ENCODE measurements at places on chromosomes 4 and X.

DNA sequence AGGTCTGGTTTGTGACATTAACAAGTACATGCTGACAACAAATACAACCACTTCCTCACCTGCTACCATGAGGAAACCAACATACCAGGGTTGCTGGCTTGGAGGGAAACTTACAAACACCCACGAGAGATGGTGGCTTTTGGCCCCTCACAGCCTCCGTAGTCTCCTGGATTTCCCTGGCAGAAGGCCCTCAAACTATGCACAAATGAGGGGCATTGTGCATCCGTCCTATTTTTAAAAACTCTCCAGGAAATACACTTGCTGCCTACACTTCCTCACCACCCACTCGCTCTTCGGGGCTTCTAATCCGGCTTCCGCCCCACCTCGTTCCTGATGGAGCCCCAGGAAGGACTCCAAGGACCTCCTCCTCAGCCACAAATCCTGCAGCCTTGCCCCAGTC lies 355.0 kb upstream of the GATB start:
- no peak for DNase-seq

DNA sequence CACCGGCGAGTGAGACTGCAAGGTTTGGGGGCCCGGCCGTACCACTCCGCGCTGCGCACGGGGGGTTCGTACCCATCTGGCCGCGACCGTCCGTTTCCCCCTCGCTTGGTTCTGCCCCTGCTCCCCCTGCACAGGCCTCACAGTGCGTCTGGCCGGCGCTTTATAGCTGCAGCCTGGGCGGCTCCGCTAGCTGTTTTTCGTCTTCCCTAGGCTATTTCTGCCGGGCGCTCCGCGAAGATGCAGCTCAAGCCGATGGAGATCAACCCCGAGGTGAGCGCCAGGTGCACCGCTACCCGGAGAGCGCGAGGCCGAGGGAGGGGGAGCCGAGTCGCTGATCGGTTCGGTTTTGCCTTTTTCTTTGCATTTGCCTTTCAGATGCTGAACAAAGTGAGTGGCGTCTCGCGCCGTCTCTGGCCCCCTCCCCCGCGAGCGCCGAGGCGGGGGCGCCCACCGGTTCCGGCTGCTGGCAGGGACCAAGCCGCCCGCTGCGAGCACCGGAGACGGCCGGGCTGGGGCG lies at the start of gene UCHL1:
UCHL1 (plus strand) TSS at position 189 of the 517 bp plus-strand sequence; CDS start at position 238, 49 bp downstream.
- DNase-seq, result no peak

- DNase-seq, result no peak
These were observed 549.0 kb upstream of the MAGEB2 start for GRCh38 chrX:29666366-29666765.

- no peak for DNase-seq
These were observed 34.9 kb upstream of the CRMP1 start for GRCh38 chr4:5927747-5928146.

- no peak for DNase-seq
These were observed 3.4 kb upstream of the SLC39A8 start for GRCh38 chr4:102348701-102349100.

- no peak for DNase-seq
These were observed 8.1 kb downstream of the RASL11B start for GRCh38 chr4:52870225-52870624.

DNA sequence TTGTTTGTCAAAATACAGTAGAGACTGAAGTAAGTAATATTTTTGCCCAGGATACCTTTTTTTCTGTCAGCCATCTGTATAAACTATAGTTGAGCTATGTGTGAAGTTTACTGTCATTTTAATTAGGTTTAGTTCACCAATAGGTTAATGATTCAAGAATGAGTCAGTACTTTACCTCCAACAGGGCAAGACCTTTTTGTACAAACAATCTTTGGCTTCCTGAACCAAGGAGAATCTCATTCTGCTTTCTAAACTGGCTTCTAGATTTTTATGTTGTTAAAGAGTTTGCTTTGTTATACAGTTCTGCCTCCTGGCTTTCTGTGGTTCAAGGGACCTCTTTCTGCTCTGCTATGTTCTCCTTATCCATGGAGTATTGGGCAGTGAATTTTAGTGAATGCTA lies 412.0 kb upstream of the NR3C2 start:
- no peak for DNase-seq

DNA sequence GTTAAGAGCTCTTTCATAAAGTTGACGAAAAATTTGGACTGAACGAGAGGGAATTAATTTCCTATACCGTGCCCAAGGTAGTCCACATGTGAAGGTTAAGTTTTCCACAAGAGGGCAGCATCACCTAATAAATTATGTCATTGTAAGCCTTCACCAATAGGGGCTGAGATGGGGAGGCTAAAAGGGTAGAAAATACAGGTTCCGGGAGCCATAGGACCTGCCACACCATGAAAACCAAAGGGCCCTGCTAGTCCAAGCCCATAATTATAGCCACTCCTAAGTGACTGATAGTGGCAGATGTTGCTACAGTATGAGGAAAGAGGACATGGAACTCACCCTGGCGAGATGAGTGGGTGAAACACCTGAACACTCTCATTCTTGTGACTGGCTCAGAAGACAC lies 122.2 kb downstream of the SHROOM4 start:
- peak; percentile 41 for DNase-seq

DNA sequence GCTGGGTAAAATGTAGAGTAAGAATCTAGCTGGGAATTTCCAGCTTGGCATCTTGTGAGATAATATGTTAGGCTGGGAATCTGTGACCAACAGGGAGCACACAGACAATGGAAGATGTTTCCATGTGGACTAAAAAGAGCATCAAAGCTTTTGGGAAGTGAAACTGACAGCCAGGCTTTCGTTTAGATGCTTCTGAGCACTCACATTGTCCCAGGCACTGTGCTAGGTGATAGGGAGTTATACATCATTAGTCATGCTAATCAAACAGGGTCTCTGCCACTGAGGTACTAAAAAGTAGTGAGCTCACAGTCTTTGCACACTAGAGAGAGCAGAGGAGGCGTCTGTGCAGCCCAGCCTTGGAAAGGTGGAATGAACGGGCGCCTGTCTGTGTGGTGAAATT lies 101.9 kb upstream of the SCOC start:
- DNase-seq, result no peak

DNA sequence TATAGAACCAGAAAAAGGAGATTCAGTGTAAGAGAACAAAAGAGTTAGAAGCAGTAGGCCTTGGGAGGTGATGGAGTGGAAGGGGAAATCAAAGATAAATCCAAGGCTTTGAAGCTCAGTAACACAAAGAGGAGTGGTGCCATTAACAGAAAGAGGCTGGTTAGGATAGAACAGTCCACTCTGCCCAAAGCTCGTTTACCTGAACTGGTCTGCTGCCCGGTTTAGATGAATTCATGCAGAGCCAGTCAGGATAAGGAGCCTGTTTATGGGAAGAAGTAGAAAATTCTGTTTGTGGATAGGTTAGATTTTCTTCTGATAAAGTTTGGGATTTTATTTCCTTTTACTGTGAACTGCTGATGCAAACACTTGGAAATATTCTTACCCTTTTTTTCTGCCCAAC lies 80.6 kb downstream of the HMGB2 start:
- DNase-seq, result no peak

DNA sequence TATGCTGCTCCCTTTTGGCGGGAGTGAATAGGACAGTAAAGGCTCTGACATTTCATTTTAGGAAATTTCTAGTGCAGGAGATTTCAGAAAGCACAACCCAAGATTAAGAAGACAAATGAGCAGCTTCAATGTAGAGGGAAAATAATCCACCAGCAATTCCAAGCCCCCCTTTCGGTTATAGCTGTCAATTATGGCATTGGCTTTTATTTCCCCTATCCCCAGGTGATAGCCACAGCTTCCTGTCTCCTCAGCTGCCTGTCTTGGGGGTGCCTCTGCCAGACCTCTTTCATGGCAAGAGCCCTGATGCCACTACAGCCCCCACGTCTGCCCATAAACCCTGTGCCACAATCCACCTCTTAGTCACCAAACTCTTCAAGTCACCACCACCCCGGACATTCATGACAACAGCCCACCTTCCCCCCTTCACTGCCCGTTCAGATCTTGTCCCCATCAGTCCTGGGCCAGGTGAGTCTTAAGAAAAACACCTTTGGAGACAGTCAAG lies 48.4 kb upstream of the CLNK start:
- no peak for DNase-seq

DNA sequence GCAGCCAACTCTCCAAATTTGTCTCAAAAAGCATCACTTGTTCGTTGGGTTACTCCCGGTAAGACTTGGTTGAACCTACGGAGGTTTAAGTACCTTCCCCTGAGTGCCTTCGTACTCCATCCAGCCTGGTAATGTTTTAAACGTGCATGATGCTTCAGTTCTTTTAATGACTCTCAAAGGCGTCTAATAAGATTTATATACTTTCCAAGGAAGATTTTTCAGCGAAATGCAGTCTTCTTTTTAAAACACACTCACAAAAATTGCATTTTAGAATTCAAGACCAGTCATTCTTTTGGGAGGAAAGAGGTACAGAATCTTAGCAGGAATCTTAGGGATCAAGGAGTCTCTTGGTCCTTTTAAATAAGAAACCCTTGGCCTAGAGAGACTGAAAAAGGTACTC lies 430 bp upstream of the TRPC3 start:
- no peak for DNase-seq

Data from stimulated activated effector memory CD8-positive, alpha-beta T cell treated with anti-CD3 and anti-CD28 coated beads, Interleukin-12 subunit alpha, Interleukin-12 subunit beta, amount 100 ng/mL, for 72 hours (primary cell).